Ureter (tissue), 1 donor: ENCODE measurements at places on chromosomes 6 and 20. TPM values are rescaled to one million over a fixed set of nuclear protein-coding genes. Genes with fewer than 3 reads are reported as not detected.

- DNase-seq, result no peak
Observed at GRCh38 chr20:61806314-61806713, 259.4 kb downstream of the TAF4 start.

DNA sequence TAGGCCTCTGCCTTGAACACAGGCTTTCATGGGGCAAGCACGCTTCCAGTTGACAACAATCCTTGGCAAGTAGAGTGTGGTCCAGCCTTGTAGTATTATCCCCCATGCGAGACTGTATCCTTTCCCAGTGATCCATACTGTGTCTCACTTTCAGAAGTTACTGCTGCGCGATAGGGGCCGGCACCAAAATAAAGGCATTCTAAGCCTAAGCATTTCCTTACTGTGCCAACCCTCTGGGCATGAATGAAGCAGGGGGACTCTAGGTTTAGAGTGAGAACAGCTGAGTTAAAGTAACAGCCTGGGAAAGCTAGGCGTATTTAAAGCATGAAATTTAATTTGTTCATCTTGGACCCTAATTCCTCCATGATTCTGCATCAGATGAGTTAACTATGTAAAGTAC, 39.4 kb downstream of the CD164 start:
- no peak for DNase-seq

DNA sequence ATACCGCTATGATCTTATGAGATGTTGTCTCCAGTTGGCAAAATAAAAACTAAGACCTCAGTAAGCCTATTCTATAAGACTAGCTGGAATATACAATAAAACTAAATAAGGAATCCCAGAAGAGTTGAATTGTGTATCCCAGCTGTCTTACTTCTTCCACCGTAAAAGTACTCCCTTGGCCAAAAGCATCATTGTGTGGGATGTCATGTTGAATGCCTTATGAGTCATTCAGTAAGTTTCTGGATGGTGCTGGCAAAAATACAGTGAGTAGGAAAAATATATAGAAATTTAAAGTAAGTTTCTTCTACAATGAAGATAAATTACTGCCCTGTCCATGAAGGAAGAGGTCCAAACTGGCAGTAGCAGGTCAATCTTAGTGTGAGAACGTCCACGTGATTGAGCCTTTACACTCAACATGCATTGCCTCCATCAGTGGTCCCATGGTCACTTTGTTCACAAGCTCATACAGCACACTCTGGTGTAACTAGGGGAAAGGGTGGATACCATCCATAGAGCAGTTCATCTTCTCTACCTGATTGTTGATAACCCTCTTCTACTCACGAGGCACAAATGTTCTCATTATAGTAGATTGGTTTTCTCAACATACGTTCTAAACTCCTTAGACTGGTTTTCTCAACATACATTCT, 13.7 kb upstream of the ZNF318 start:
- DNase-seq, result no peak

The ZNF165 gene
- 1.6 TPM for total RNA-seq
